ENCODE measurements at places on chromosomes 2 and 18. TPM values are rescaled to one million over a fixed set of nuclear protein-coding genes. Genes with fewer than 3 reads are reported as not detected.

The DTYMK gene
- total RNA-seq, result 17.3 TPM

The CCDC74B gene
- total RNA-seq, result 7.2 TPM

- no peak for DNase-seq
Observed at GRCh38 chr2:240774856-240775255, 45.2 kb downstream of the KIF1A start.

DNA sequence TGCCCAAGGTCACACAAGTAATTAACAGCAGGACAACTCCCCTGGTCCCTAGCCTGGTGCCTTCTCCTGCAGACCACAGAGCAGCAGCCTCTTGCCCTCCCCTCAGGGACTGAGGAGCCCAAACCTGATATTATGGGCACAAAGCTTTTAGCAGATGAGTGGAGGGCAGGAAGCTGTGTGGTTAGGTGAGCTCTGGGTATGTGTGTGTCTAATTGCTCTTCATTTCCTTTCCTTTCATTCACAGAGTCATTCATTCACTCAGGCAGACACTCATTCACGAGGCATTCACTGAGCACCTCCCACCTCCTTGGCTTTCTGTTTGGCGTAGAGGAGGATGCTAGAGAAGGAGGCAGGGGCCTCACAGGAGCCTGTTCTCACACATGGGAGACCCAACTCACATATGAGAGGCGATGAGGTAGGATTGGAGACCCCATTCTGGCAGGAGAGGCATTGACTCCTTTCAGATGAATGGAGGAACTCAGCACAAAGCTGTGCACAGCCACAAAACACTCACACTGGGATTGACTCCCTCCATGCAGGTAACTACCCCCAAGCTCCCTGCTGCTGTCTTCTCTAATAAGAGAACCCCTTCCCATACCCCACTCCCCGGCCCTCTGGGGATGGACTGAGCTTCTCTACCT lies 306.8 kb upstream of the SKOR2 start:
- no peak for DNase-seq

- DNase-seq, result no peak
Observed at GRCh38 chr2:164754157-164755093, 87.2 kb downstream of the COBLL1 start.

DNA sequence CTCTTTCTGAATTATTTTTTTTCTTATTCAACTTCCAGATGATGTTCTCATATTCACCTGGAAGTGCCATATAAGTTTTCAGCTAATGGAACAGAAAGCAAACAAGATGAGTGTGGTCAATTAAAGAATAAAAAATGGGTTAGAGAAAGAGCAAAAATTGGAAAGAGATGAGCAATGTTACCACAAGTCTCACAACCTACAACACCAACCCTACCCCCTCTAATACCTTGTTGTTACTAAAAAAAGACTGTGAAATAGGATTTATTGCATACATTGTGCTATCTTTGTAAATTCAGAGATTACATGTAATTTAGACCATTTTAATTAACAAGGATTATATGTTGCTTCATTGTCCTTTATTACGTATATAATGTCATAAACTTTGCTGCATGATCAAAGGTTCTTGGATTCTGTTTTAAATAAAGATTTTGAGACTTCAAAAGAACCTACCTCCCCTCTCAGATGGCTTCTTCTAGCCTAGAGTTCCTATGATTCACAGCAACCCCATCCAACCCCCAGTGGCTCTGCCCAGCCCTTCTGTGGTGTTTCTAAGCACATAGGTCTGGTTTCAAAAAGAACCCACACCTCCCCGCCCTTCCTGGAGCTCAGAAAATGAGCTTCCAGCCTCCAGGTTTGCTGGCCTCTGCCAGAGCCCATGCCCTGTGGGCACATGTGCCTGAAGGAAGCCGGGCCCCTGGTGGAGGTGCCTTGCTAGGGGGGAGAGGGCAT lies 24.7 kb downstream of the LGALSL start:
- no peak for DNase-seq

GRCh38 chr2:42601076-42601475 lies 32.6 kb downstream of the MTA3 start:
- DNase-seq, result no peak
